ENCODE measurements at places on chromosomes 4 and X.

DNA sequence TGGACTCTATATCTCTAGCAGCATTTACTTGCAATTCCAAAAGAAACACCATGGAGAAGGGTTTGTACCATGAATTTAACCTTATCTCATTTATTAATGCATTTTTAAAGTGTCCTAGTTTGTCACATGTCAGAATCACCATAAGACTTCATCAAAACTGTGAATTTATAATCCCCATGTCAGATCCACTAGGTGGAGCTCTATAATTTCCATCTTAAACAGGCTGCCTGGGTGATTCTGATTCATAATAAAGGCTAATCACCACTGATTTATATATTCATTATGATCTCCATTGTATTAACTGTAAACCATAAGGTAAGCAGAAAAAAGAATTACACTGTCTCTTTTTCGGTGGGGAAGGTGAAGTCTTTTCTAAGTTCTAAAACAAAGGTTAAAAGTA lies 4.0 kb downstream of the TCEAL2 start:
- no peak for DNase-seq

GRCh38 chr4:90852237-90852636 lies 725.0 kb downstream of the CCSER1 start:
- no peak for DNase-seq

- DNase-seq, result no peak
Measured at GRCh38 chr4:66330125-66330524, 659.8 kb upstream of the EPHA5 start.

DNA sequence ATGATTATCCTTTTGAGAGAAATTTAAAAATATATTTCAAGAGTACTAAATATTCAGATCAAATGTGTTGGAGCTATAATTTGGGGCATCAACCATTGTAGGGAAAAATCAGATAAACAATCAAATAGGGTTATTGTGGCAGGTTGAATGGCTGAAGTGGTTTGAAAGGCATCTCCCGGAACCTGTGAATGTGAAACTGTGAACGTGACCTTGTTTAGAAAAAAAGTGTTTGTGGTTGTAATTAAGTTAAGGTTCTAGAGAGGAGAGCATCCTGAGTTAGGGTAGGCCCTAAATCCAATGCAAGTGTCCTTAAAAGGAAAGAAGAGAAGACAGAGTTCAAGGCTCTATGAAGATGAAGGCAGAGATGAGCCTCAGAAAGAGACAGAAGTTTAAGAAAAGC lies 37.4 kb downstream of the ADGRA3 start:
- no peak for DNase-seq

- DNase-seq, result no peak
Measured at GRCh38 chrX:19237901-19238300, 105.8 kb upstream of the PDHA1 start.

DNA sequence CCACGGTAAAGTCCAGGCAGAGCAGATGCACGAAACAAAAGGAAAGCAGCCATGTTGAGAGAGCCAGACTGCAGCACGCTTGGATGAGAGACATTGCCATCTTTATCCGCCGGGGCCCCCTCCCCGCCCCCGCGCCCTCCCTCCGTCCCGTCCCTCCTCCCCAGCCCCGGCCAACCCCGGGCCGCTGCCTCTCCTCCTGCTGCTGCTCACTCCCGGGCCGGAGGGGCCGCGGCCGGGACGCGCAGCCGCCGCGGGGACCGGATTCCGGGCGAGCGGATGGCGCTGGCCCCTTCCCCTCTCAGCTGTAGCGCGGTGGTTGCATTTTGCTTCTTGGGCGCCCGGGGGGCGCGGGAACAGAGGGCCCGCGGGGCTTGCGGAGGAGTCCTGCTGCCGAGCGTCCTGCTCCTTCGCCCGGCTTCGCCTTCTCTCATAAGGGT lies 542 bp downstream of the RNF150 start:
- DNase-seq, result no peak

- DNase-seq, result no peak
Measured at GRCh38 chr4:174538123-174538875, 16.0 kb upstream of the HPGD start.

GRCh38 chrX:17403972-17404371 lies 29.0 kb downstream of the NHS start:
- no peak for DNase-seq

GRCh38 chr4:48243887-48244286 lies 25.8 kb downstream of the TEC start:
- no peak for DNase-seq

DNA sequence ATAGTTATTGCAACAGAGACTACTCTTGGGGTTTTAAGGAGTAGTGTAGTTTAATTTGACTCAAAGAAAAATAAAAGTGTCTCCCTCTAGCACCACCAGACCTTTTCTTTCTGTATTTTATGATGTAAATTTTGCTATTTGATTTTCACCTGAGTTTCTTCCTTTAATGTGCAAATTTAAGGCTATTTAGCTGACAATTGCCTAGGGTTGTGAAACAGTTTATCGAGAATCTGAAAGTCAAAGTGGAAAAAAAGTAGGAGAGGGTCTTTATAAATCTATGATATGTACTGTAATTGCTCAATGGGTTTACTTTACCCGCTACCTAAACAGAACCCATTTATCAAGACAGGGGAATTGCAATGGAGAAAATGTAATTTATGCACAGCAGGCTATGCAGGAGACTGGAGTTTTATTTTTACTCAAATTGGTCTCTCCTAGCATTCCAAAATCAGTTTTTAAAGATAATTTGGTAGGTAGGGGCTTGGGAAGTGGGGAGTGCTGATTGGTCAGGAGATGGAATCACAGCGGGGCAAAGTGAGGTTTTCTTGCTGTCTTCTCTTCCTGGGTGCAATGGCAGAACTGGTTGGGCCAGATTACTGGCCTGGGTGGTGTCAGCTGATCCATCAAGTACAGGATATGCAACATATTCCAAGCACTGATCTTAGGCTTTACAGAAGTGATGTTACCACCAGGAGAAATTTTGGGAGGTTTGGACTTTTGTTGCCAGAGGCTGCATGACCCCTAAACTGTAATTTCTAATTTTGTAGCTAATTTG lies 228.6 kb upstream of the TACR3 start:
- DNase-seq, result no peak

GRCh38 chr4:52822583-52822971 lies 39.5 kb upstream of the RASL11B start:
- DNase-seq, result no peak

GRCh38 chr4:48645225-48645794 lies 134.8 kb downstream of the FRYL start:
- no peak for DNase-seq

GRCh38 chr4:81040012-81040659 lies 9.6 kb downstream of the BMP3 start:
- peak; percentile 14 for DNase-seq

DNA sequence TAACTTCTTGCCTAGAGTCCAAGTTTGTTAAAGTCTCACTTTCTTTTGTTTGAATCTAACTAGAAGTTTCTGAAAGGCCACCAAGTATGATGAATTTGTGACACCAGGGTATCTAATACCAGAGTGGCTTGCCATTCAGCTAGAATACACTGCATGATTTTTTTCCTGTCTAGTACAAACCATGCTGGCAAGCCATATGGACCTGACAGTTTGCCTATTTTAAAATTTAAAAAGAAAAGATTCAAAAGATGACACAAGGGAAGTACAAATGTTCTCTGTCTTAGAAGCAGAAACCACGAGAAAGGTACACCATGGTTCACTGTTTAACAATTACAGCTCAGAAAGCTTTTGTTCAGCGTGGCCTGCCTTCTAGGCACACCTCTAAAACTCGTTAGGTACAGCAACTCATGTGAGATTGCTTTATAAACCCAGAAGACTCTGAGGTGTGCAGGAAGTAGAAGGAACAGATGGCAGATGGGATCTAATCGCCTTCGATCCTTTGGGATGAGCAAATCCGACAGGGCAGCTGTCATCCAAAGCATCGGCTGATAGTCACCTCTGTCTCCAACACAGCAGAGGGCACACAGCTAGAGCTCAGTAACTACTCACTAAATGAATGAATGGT lies 35.4 kb upstream of the CENPU start:
- DNase-seq, result no peak

- DNase-seq, result no peak
Measured at GRCh38 chr4:74758551-74759145, 35.7 kb downstream of the BTC start.

- DNase-seq, result no peak
Measured at GRCh38 chr4:98939438-98939837, 10.5 kb upstream of the EIF4E start.

DNA sequence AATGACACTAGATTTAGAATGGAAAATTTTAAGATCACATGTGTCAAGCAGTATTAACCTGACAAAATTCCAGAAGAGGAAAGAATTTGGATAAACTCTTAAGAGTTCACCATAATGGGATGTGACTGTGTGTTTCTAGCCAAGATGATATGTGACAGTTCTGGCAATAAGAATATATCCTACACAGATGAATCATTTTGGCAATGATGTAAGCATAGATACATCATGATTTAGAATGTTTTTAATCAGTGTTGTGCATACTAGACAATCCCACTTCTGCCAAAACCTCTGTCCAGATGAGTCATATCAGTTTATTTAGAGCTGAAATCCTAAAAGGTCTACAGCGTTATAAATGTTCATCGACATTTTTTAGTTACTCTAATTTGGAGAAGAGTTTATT lies 48.8 kb downstream of the PTCHD1 start:
- no peak for DNase-seq

DNA sequence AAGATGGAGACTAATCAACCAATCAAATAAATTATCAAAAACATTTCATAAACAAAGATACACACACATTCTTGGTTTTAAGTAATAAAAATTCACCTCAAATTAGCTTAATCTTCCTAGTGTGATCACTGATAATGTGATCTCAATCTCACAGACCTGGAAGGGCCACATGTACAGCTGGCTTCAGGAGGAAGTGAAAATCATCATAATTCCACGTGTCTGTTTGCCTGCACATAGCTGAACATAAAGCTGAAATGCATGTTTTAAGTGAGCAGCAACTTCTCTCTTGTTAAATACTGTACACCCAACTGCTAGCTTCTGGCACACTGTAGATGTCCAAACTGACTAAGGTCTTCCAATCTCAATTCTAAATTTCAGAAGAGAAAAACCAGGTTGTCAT lies 53.8 kb downstream of the ARHGAP6 start:
- no peak for DNase-seq

- DNase-seq, result no peak
Measured at GRCh38 chr4:5893004-5893580, at the start of gene CRMP1. Gene CRMP1 (minus strand): TSS chr4:5893086. CDS start chr4:5892969, 117 bp downstream.

DNA sequence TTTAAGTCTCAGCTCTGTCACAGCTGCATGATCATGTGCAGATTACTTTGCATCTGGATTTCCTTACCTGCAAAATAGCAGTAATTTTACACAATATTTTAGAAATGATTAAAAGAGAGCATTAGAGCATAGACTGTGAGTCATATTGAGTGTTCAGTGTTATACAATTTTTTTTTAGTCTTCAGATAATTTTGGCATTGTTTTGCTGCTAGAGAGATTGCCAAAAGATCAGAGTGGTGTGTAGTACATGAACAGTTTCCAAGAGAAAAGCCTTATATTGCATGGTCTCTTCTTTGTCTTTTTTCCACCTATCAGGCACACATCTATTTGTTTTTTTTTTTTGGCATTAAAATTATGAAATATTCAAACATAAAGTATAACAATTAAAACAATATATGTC lies 209.6 kb upstream of the TLL1 start:
- DNase-seq, result no peak

GRCh38 chr4:100417565-100417964 lies 100.3 kb downstream of the EMCN start:
- DNase-seq, result no peak

GRCh38 chrX:13748486-13748885 lies 13.9 kb downstream of the OFD1 start:
- no peak for DNase-seq

DNA sequence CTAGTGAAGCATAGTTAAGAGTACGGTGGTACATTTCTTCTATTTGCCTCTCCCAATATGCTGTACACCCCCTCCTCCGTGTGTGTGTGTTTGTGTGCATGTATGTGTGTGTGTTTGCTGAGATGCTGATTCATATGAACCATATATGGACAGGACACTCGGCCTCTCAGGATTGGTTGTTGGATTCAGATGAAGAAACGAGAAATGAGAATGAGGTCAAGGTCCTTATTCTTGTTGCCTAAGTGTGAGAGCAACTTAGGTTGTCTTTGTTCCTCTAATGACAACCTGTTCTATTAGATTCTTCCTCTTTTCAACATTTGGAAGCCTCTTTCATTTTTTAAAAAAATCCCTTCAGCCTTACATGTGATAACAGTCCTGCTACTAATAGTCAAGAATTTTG lies 1387.6 kb downstream of the STIM2 start:
- no peak for DNase-seq

DNA sequence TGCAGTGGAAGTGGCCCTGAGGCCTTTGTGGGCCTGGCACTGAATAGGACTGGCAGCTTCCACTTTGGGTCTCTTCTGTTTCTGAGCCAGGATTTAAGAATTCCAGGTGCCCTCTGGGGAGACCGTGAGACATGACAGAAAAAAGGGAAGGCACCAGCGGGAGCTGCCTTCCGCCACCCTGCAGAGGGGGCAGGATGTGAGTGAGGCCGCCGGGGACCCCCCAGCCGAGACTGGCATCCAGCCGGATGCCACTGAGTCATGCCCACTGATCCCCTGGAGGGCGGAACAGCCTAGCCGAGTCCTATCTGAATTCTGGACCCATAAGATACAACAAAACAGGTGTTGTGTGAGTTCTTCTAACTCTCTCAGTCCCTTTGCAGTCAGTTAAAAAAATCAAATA lies 41.3 kb downstream of the C4orf50 start:
- DNase-seq, result no peak

DNA sequence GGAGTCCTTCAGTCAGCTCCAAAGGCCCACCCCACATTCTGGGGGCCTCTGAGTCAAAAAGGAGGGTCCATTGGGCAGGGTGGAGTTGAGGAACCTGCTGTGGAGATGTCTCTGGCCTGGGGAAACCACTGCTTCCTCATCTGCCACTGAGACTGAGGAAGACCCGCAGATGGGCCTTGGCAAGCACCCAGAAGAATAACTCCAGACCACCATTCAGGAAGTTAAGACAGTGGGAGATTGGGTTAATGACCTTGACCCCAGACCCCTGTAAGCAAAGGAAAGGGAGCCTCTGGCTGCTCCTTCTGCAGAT lies 8.1 kb upstream of the HSD17B10 start:
- DNase-seq, result no peak

DNA sequence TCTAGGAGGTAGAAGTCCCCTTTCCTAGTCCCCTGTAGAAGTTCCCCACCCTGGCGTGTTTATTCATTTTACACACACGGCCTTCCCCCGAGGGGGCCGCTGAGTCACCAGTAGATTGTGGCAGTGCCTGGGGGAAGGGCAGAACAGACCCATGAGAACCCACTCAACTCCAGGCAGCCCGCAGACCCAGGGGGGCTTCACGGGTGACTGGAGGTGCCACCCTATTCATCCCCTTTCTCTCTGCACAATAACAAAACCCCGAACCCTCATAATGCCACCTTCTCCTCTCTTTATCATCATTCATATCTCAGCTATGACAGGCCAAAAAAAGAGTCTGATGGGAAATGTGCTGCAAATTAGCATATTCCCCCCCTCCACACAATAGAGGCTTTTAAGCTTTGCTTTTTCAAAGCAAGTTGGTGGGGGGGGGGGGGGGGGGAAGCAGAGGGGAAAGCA lies 20.4 kb upstream of the GPM6B start:
- no peak for DNase-seq
